ENCODE measurements at places on chromosomes 12 and 14.

GRCh38 chr12:20017802-20018201, 350.5 kb upstream of the PDE3A start:
- no peak for DNase-seq

- DNase-seq = no peak
These were observed 332.9 kb downstream of the TMEM132D start for GRCh38 chr12:129570796-129571400.

- no peak for DNase-seq
These were observed 184.1 kb downstream of the CCER1 start for GRCh38 chr12:90770861-90771260.

DNA sequence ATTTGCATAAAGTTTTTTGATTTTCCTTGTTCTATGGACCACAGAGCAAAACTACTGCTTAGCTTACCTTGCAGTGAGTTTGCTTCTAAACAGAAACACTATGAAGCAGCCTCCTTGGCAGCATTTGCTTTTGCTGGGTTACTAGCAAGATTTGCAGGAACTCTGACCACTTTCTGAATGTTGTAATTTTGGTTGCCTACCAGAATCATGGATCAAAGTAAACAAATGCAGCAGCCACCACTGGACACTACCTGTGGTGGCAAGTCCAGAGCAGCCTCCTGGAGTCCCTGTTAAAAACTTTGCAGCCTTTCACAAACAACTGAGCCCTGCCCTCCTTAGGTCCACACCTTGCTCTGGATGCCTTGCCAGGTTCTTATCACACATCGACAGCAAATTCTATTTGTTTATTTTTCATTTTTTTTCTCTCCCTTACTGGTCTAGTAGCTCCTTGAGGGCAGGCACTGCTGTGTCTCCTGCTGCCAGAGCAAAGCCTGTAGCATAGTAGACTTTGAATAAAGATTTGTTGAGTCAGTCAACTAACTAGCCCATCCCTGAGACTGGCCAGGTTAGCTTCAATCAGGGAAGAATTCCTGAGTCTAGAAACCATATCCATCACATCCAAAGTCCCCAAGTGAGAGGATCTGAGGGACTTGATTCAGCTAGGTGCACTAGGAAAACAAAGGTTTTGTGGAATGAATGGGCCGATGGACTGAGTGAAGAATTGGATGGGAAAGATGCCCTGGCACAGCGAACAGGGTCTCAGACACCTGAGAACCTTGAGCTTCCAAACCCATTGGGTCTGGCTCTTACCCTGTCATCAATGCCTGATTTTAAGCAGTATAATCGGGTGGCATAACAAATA, 5.7 kb downstream of the TTC6 start:
- DNase-seq = no peak

DNA sequence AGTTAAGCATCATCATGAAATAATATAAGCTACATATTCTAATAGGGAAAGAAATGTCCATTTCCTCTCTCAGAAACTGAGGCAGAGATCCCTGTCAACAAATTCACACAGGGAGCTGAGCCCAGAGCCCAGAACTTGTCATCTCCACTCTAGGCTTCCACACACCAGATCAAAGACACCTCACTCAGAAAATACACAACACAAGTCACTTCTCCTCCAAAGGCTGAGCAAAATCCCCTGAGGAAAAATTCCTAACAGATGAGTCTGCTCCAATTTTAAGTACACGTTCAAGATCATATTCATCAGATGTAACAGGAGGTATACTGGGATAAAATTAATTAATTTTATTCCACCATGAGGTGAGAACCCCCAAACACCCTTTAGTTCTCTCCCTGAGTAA, 227.3 kb downstream of the DPF3 start:
- DNase-seq = no peak

- no peak for DNase-seq
These were observed 80.9 kb upstream of the MAP1LC3B2 start for GRCh38 chr12:116478243-116478773.

- no peak for DNase-seq
These were observed 22.1 kb upstream of the EIF4B start for GRCh38 chr12:52984136-52984535.

GRCh38 chr14:22822571-22823098, 7.1 kb upstream of the MRPL52 start:
- DNase-seq = no peak

DNA sequence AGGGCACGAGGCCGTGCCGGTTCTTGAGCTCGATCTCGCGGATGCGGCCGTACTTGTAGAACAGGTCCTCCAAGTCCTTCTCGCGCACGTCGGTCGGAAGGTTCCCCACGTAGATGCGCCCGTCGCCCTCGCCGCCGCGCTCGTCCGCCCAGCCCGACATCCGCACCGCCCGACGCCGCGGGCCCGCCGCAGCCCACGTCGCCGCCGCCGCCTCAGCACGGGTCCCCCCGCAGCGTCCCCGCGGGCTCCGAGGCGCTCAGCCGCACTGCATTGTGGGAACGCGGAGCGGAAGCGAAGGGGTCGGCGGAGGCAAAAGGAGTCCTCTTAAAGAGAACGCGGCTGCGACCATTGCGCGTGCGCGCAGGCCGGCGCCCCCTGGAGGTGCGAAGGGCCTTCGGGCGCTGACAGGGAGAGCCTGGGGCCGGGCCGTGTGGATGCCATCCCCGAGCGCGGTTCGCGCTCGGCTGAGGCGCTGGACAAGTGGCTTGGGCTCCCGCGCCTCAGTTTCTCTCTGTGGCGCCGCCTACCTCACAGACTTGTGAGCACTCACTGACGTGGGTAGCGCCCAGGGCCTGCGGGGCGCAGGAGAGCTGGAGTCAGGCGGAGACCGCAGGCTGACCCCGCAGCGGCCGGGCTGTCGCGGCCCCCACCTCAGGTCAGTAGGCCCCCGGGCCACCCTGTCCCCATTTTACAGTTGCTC, at the start of gene SRSF9:
TSS of gene SRSF9 (minus strand) at position 299 of the 700 bp plus-strand sequence. CDS start at position 160, 139 bp downstream.
- DNase-seq = peak; percentile 82

DNA sequence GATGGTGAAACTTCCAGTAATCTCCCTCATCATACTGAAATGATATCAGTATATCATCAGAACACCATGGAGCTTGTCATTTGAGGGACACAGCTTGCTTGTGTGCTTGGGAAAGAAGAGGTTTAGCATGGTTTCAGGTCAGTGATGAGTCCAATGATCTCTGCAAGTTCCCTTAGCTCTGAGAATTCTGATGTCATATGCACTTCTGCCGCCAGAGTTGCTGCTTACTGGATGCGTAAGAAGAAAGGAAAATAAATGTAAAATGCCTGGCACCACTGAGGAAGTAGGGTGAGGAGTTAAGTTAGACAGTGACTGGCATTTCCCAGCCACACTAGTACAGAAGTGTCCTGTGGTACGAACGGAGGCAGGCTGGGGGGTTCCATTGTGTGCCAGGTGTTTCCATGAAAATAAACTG, 22.6 kb downstream of the PRKCH start:
- no peak for DNase-seq
